ENCODE measurements at places on chromosomes 11 and 22.

DNA sequence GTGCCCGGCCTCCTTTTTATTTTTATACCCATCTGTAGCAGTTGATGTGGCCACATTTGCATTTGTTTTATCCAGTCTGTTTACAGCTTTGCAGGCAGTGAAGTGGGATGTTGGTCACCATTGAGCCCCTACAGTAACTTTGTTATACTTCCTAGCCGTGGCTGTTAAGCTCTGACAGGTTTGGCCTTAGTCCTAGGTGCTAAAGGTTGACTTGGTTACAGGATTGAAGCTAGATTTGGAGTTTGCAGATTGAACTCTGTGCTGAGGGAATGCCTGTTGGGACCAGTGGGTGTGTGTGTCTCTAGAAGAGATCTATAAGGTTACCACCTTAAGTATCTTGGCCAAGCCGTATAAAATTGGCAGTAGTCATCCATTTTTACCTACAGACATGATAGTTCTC, 91.2 kb downstream of the PPP6R3 start:
- no peak for DNase-seq

DNA sequence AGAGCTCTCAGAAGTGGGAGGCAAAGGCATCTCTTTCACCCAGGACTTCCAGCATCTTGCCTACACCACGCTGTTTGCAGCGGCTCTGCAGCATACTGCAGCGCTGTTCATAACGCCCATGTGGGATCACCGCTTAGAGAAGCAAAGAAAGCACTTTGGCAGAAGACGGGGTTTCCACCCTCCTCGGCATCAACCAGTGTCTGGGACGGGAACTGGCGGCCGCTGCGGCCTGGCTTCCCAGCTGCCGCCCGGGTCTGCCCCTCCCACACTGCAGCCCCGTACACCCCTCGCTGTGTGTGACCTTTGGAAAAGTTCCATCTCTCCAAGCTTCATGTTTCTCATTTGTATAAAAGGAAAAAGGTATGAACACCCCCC, 545 bp upstream of the TIRAP start:
- DNase-seq: peak; percentile 82

DNA sequence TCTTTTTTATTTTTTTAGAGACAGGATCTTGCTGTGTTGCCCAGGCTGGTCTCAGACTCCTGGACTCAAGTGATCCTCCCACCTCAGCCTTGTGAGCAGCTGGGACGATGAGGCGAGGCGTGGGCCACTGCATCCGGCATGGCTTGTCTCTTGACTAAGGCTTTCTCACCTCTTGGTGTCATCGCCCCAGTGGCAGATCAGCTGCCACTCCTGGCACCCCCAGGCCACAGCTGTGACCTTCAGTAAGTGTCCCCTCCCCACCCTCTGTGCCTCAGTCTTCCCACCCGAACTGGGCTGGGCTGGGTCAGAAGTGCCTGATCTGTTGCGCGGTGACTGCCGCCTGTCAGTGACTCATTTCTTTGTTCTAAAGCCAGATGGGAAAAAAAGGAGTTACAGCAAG, 3.6 kb downstream of the SYNGR1 start:
- DNase-seq: no peak

GRCh38 chr11:43694477-43694876, 13.9 kb downstream of the HSD17B12 start:
- no peak for DNase-seq

DNA sequence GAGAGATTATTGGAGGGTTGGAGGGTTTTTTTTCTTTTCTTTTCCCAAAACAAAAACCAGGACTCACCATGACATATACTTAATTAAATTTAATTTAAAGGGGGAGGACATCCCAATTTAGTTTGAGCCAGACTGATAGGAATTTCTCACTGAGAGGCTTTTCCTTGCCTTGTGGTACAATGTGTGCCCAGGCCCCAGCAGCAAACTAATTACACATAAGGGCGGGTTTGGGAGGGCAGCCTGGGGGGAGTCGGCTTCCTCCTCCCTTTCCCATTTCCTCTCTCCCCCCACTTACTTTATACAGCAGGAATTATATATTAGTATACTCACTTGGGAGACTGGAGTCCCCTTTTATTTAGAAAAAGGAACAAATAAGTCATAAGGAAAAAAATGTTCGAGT, 2.9 kb downstream of the TEAD1 start:
- DNase-seq: no peak

DNA sequence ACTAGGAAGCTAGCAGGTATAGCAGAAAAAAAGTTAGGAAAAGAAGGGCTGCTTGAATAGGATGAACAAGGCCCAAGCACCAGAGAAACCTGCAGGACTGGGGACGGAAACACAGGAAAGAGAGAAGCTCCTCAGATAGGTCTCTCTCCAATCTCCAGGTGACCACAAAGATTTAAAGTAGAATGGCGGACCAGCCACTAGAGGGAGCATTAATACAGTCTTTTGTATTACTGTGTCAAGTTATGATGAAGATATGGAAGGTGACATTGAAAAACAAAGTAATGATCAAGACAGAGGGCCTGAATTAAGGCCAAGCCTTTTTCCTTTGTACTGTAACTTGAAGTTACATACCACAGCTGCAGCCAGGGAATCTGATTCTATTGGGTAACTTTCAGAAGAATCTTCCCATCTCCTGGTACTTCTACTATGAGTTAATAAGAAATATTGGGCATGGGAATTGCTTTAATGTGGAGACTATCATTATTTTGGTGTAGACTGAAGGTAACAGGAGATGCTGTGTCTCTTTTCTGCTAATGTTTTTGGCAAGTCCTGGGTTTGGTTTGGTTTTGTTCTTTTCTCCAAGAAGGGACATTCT, 33.8 kb downstream of the OR2AG2 start:
- DNase-seq: no peak

- no peak for DNase-seq
Measured at GRCh38 chr22:25514436-25515180, 49.9 kb upstream of the GRK3 start.

- no peak for DNase-seq
Measured at GRCh38 chr22:26581026-26581425, 8.9 kb downstream of the TPST2 start.

DNA sequence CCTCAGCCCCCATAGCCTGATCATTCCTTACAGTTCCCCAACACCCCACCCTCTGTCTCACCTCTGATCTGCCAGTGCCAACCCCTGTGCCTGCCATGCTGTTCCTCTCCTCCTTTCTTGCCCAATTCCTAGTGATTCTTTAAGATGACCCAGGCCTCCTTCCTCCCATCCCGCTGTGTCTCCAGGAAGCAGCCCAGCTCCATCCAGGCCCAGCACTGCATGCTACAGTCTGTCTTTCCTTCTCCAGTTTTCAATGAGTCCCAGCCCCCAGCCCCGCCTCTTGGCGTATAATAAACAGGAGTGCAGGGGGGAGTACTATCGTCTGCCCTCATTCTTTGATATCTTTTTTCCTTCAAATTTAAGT, 12.3 kb downstream of the LTBP3 start:
- DNase-seq: no peak

DNA sequence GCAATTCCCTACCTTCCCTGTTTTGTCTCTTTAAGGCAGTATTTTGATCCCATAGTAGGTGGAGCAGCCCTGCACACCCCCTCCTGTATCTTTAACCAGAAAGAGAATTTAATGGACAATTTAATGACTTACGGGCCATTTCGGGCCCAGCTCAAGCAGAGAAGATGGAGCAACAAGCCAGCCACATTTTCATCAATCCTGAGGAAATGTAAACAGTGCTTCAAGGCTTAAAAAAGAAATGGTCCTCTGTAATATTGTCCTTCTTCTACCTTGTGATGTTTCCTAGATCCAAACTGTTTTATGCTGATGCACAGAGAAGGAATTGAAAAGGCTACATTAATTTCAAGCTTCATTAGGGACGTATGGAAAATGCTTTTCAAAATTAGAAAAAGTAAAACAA, 88.6 kb downstream of the MTMR3 start:
- DNase-seq: no peak

DNA sequence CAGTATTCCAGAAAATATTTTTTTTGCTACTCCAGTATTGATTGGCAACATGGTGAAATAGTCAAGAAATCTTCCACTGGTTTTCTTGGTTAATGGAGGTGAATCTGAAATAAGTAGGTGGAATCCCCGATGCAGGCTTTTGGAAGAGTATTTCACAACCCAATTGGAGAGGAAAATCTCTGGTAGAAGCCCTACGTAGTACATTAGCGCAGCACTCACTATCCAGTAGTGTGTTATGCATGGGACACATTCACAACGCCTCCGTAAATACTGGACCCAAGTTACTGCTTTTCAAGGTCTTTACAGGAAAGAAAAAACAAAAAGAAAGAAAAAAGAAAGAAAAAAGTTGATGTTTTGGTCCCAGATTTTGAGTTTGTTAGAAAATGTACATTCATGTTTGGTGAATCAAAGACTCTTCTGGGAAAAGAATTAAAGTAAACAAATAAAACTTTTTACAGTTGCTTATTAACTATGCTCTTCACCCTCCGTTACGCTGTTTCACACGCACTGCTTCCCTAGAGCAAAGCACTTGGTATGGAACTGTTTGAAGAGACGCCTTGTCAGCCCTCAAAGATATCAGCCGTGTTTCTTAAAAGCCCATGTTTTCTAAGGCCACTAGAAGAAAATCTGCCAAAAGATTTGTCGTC, 170.4 kb upstream of the CTSC start:
- DNase-seq: no peak

DNA sequence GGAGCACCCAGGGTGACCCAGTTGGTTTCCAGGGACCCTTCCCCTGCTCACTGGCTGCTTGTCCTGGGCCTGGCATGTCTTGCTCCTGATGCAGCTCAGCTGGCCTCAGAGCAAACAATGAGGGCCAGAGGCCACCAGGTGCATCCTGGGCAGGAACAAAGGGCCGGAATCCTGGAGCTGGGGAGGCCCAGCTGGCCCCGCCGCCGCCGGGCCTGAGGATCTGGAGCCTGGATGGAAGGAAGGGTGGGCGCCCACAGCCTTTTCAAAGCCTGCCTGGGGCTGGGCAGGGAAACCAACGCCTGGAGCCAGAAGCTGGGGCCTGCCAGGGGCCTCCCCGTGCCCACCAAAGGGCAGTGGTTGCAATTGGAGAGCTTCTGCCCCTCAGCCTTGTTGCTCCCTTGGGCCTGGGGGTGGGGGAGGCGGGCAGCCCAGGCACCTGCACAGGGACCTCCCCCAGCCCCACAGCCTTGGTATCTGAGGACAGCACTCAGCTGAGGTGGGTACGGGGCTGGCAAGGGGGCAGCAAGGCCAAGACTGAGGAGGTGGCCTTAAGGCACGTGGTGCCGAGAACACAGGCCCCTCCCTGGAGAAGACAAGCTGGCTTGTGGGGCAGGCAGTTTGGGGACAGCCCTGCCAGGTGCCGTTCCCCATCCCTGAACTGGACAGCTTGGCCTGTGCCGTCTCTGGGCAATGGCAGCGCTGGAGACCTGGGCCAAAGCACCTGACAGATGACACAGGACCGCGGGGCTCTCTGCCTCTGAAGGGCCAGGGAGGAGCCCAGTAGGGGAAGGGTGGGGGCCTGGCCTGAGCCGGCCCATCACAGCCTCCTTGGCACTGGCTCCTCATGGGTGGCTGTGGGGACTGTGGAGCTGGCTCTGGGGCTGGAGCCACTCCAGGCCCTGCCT, 7.1 kb upstream of the ADORA2A start:
- no peak for DNase-seq

- DNase-seq: no peak
Measured at GRCh38 chr11:104306862-104307474, 143.0 kb upstream of the PDGFD start.

- DNase-seq: no peak
Measured at GRCh38 chr11:61731952-61732675, 20.3 kb upstream of the MYRF start.

GRCh38 chr22:37282385-37282677, at the start of gene CYTH4:
CYTH4 (plus strand) TSS chr22:37282508; CDS start chr22:37282570, 62 bp downstream.
- peak; percentile 91 for DNase-seq

GRCh38 chr11:80424012-80424695, 983.3 kb upstream of the TENM4 start:
- no peak for DNase-seq

- DNase-seq: no peak
Measured at GRCh38 chr11:27864091-27864491, 163.8 kb upstream of the BDNF start.

- no peak for DNase-seq
Measured at GRCh38 chr11:50188040-50188439, 155.4 kb downstream of the OR4C45 start.

DNA sequence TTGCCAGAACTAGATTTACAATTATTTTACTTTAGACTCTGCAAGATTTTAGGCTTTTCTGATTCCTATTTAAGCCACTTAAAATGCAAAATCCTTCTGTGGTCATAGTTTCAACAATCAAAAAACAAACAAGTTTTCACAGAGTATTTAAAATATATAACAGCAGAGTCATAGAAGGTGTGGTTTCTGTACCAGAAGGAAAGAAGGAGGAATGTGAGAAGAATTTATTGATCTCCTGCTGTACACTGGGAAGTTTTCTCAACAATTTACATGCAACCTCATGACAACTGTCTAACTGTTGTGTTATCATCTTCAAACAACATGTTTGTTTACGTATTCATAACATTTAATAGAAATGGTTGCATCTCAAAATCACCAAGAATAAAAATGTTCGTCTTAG, 102.3 kb upstream of the CEP126 start:
- DNase-seq: no peak

- DNase-seq: no peak
Measured at GRCh38 chr22:33743756-33744155, 176.5 kb downstream of the LARGE1 start.

- no peak for DNase-seq
Measured at GRCh38 chr11:82776377-82776776, 42.7 kb upstream of the FAM181B start.

GRCh38 chr22:27420817-27421361, 380.7 kb downstream of the MN1 start:
- DNase-seq: peak; percentile 92

DNA sequence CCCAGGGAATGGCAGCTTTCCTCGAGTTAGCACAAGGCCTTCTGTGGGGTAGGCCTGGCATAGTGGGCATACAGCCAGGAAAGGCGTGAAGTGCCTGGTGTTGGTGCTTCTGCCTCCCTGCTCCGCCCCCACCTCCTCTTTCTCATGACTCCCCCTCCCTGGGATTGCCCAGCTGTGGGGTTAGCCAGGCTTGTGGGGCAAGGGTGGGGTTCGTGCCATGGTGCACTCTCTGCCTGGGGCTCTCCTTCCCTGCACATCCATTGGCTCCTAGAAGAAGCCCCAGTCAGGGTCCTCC, 236.8 kb upstream of the NCAM1 start:
- DNase-seq: no peak

DNA sequence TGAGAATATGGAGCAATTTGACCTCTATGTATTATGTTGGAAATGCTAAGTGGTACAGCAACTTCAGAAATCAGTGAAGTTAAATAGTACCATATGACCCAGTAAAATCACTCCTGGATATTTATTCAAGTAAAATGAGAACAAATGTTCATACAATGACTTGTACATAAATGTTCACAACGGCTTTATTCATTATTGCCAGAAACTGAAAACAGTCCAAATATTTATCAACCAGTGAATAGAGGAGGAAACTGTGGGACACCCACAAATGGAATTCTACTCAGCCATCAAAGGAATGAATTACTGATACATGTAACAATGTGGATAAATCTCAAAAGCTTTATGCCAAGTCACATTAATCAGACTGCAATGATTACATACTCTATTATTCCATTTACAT, 416.3 kb downstream of the AASDHPPT start:
- no peak for DNase-seq

GRCh38 chr22:36184433-36185025, 17.1 kb downstream of the APOL4 start:
- DNase-seq: no peak
